ENCODE measurements at places on chromosomes 1 and 21.

DNA sequence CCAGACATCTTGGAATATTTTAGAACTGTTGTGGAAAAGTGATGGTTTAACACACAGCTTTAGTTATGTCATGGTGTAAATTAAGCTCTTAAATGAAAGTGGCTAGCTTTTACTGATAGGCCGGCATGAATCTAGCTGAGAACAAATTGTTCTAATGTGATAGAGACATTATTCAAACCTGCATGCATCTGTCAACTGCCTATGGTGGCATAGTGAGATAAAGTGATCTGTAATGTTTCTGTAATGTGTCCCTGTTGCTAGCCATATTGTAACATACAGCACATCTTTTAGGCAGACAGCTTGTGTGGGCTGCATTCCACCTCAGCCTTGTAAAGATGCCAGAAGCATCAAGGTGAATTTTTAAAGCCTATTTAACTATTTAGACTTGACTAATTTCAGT lies 16.0 kb downstream of the LRIG2 start:
- DNase-seq, result no peak

GRCh38 chr1:167057241-167057688 lies 32.9 kb downstream of the GPA33 start:
- DNase-seq, result peak; percentile 1

DNA sequence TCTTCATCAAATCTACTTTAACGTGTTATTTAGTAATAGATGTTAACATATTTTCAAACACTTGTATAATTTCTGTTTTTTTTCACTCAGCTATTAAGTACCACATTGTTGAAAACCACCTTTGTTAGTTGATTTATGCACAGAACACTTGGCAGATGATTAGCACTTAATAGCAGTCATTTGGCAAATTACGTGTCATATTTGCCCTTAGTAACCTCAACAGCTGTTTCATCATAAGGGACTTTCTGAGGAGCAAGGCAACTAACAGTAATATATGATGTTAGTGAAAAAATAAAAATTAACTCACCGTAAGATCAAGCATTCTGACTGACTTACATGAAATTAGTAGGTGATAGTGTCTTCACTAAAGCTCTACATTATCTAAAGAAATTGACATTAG lies 186.4 kb downstream of the HMCN1 start:
- DNase-seq, result no peak

GRCh38 chr1:64013395-64013794 lies 190.0 kb upstream of the UBE2U start:
- DNase-seq, result no peak

- DNase-seq, result no peak
These were observed 565.1 kb downstream of the NPHP4 start for GRCh38 chr1:5427026-5427613.

- DNase-seq, result peak; percentile 93
These were observed 1.8 kb upstream of the GBP5 start for GRCh38 chr1:89274411-89274857.

GRCh38 chr1:248421384-248421783 lies 18.5 kb downstream of the OR2T1 start:
- no peak for DNase-seq

DNA sequence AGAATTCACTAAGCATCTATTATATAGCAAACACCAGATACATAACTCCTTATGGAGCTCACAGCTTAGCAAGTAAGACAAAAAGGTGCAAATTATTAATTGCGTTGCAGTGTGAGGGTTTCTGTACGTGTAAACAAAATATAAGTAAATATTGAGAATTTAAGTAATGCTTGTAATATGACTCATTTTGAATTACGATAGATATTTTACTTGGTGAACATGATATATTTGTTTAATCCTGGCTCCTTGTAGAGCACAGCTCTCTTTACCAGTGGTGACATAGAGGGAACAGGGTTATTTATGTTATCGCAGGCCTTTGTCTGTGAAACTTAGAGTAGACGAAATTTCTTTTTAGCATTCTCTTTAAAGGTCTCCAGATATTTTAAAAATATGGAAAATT lies 36.4 kb downstream of the LYPLAL1 start:
- no peak for DNase-seq

- peak; percentile 53 for DNase-seq
These were observed 251.8 kb downstream of the CRB1 start for GRCh38 chr1:197519741-197520334.

- DNase-seq, result no peak
These were observed 7.2 kb downstream of the AGMAT start for GRCh38 chr1:15577691-15578090.

DNA sequence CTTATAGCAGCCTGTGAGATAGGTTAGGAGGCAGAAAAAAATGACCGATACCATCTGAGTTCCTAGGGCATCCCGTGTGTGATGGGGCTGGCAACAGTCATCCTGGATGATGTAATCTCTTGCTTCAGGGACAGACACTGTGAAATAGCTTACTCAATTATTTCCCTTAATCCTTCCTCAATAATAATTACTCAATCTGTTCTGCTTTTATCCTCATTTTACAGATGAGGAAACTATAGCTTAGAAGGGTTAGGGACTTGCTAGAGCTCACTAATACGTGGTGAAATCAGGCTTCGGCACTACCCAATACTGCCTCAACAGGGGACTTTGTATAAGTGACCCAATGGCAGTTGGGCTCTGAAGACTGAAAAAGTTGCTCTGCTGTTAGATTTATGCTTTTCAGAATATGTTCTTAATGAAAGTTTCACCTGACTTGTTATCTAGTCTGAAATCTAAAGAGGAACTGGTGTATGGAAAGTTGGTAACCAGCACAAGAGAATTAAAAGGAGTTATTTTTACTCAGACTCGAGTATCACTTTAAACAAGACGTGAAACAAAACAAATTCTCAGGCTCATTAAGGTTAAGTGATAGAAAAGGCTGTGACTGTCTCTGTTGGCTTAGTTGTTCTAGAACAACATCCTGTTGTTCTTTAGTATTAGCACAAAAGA lies 14.4 kb downstream of the CD55 start:
- no peak for DNase-seq

- peak; percentile 38 for DNase-seq
These were observed 14.4 kb downstream of the MAP3K7CL start for GRCh38 chr21:29144736-29145353.

- no peak for DNase-seq
These were observed 123.9 kb downstream of the PTBP2 start for GRCh38 chr1:96845464-96845863.

- DNase-seq, result no peak
These were observed 216.8 kb upstream of the CXADR start for GRCh38 chr21:17295997-17296396.

DNA sequence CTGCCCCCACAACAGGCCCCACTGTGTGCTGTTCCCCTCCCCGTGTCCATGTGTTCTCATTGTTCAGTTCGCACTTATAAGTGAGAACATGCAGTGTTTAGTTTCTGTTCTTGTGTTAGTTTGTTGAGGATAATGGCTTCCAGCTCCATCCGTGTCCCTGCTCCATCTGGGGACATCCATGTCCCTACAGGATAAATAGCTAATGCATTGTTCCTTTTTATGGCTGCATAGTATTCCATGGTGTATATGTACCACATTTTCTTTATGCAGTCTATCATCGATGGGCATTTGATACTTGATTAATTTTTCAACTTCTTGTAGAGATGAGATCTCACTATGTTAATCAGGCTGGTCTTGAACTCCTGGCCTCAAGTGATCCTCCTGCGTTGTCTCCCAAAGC lies 44.4 kb upstream of the RUNX1 start:
- DNase-seq, result no peak

- peak; percentile 48 for DNase-seq
These were observed 68.2 kb downstream of the CLSTN1 start for GRCh38 chr1:9755441-9755995.

- no peak for DNase-seq
These were observed 8.3 kb downstream of the WARS2 start for GRCh38 chr1:119132179-119132578.

DNA sequence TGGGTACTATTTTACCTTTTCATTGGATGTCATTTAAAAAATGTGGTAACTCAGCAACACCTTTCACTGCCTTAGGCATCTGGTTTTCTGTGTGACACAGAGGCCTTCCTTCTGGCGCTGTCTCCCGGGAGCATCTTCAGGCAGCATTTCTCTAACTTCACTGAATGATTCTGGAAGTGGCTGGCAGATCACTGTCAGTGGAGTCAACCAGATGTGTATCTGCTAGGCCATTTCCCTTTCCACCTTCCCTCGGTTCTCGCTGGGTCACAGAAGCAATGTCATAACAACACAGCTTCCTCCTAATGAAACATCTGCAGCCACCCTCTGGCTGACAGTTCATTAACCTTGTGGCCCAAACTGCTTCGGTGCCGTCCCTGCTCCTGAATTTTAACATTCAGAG lies 137.8 kb downstream of the KIF26B start:
- DNase-seq, result no peak

DNA sequence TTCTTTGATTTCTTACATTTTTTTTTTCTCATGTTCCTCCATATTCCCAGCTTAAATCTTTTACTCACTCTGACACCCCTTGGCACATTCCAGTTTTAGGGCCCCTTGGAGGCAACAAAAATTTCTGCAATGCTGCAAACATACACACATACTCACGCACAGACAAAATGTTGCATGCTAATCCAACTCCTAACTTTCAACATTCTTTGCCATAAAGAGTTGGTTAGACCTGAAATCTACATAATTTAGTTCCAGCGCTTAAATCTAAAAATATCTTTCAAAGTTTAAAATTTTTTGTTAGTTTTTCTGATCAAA lies 103.9 kb downstream of the PTPN14 start:
- DNase-seq, result peak; percentile 35

DNA sequence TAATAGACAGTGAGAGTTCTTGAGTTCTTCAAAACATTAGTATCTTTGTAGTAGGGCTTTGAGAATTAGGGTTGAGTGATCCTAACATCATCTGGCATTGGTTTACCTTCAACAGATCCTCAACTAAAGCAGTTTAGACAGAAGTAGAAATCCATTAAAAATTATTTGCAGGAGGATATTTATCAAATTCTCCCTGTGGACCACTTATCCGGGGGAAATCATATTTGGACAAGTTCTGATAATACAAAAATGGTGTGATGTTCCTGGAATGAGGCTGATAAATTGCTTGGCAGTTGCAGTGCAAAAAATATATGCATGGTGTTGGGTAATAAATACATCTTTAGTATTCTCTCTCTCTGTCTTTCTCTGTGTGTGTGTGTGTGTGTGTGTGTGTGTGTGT lies 115.1 kb upstream of the CHODL start:
- no peak for DNase-seq

GRCh38 chr1:88640060-88640459 lies 44.0 kb upstream of the PKN2 start:
- no peak for DNase-seq

All from adipocyte (in vitro differentiated cells).